Upper lobe of right lung (tissue), 1 donor: ENCODE measurements at places on chromosomes 12 and 14. TPM values are rescaled to one million over a fixed set of nuclear protein-coding genes. Genes with fewer than 3 reads are reported as not detected.

- DNase-seq: no peak
Observed at GRCh38 chr14:104665114-104665656, 24.2 kb upstream of the INF2 start.

GRCh38 chr12:65821336-65821735 is 2.9 kb upstream of the HMGA2 start:
- DNase-seq: no peak

GRCh38 chr12:124650912-124651311 is 83.5 kb upstream of the NCOR2 start:
- no peak for DNase-seq

DNA sequence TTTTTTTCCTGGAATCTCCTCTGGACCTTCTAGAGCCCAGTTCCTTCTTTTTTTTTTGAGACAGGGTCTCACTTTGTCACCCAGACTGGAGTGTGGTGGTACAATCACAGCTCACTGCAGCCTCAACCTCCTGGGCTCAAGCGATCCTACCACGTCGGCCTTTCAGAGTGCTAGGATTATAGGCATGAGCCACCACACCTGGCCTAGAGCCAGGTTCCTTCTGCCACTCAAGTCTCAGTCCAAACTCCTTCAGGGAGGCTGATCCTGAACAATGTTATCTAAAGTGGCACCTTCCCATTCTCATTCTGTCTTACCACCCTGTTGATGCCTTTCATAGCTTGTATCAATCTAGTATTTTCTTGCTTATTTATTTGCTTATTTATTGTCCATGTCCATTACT is 22.3 kb upstream of the ELK3 start:
- DNase-seq: no peak

DNA sequence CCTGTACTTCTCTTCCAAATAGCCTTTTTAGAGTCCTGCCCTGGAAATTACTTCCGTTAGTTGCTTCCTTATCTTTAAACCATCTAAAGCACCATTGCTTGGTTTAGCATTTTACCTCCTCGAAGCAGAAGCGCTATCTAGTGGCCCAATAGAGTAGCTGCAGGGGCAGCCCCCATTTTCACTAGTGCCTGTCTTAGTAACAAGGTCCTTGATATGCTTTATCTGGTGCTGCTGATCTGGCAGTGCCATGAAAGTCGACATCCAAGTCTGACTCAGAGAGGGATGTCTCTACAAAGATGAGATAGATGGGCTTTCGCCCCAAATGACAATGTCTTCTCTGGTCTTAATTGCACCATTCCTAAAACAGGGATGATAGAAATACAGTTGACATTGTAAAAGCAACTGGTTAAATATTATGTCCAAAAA is 25.0 kb upstream of the CIT start:
- DNase-seq: peak; percentile 69

Gene COPZ1
- 125 TPM for total RNA-seq

DNA sequence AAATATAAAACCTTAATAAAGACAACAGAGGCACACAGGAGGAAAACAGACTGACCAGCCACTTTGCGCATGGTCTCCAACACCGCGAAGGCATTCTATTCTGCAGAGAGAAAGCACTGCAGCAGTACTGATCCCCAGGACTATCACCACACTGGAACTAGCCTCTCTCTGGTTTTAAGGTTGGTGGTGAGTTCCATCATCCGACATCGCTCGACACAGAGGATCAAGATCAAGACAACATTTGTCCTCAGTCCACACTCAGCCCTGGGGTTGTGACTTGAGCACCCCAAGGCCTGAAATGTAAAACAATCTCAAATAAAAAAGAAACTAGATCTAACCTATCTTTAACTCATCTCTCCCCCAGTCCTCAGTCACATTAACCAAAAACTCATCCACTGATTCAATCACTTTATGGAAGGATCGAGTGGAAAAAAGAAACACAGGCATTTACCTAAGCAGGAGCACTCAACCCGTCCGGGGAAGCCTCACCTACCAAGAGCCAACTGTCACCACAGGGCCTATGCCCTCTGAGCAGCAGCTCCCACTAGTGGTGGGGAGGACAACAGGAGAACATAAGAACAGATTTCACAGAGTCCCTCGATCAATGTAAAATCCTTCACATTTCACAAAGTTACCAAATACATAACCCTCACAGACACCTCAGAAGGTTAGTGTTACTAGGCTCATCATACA is 17.7 kb downstream of the STXBP6 start:
- DNase-seq: no peak

- DNase-seq: no peak
Observed at GRCh38 chr14:54443981-54444380, 2.8 kb upstream of the CNIH1 start.

DNA sequence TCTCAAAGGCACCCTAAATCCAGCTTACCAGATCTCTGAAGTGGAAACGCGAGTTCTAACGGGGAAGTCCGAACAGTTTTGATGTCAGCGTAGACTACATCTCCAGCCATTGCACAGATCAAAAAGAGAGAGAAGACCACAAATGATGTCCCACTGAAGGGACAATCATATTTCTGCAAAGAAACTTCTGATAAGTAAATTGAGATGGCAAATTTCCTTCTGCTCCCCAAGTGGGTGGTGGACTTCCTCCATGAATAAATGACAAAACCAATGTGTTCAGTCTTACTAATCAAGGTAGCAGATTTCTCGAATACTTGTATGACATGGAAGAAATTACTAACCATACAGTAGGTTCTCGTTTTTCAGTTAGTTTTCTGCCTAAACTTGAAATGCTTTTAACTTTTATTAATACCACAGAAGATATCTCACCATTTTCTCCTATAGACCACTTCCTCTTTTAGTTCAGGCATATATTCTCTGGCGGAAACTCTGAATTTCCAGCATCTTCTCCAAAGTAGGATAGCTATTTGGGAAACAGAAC is at the start of gene CLECL1:
Gene CLECL1, minus strand, starts transcription at position 177 of the 541 bp plus-strand sequence.
- no peak for DNase-seq

Gene TSPAN8
- 11.2 TPM for total RNA-seq

DNA sequence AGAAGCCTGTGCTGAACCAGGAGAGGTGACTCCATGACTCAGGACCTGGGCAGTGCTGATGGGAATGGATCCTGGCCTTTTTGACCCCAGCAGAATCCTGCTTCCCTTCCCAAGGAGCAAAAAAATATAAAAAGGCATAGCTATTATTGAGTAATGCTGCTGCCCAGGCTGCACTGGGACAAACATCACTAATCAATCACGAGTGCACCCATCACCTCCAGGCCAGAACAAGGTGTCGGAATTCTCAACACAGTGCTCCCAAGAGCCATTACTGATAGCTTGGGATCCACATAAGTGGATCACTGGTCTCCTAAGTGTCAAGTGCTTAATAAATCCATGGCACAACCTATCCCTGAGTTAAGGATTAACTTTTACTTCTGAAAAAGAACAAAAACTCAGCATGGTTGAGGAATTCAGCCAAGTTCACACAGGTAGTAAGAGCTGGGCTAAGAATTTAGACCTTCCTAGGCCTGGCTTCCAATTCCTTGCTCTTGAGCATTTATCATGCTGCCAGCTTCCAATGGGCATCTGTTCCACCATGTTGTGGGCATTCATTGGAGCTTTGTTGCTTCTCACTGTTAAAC is 31.9 kb downstream of the IRF2BPL start:
- no peak for DNase-seq

Gene ISCU
- total RNA-seq: 138 TPM

GRCh38 chr12:108638141-108638827 is 4.6 kb upstream of the SELPLG start:
- DNase-seq: peak; percentile 72

DNA sequence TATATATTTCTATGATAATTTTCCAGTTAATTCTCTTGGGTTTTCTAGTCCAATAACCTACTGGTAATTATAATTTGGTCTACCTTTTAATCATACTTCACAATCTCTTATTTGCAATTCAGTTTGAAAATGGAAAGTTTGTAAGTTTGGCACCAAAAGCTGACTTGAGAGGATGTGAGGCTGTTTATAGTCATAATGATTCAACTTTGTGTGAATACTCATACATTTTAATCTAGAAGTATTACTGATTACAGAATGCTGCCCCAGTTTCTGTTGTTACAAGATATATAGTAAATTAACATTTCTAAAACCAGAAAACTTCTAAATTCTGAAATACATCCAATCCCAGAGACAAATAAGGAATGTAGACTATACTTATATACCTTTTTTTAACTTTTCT is 158.2 kb downstream of the SLC38A4 start:
- no peak for DNase-seq

- DNase-seq: no peak
Observed at GRCh38 chr14:65815127-65815526, 402.6 kb downstream of the FUT8 start.

DNA sequence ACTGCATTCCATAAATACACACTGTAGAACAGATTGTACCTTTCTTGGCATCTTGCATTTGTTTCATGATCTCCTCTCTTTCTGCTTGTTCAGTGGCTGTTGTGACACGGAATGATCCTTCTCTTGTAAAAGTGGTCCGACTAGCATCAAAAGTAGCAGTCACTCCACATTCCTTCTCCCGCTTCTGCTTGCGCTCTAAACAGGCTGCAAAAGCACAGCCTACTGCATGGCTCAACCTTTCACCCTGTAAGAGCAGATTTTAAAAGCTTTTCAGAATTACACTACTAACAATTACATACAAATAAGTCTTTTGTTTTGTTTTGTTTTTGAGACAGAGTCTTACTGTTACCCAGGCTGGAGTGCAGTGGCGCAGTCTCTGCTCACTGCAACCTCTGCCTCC is 49.8 kb downstream of the PAPLN start:
- DNase-seq: no peak

Gene TAS2R42
- total RNA-seq: not detected

GRCh38 chr14:72818998-72819397 is 74.9 kb downstream of the DPF3 start:
- DNase-seq: no peak

DNA sequence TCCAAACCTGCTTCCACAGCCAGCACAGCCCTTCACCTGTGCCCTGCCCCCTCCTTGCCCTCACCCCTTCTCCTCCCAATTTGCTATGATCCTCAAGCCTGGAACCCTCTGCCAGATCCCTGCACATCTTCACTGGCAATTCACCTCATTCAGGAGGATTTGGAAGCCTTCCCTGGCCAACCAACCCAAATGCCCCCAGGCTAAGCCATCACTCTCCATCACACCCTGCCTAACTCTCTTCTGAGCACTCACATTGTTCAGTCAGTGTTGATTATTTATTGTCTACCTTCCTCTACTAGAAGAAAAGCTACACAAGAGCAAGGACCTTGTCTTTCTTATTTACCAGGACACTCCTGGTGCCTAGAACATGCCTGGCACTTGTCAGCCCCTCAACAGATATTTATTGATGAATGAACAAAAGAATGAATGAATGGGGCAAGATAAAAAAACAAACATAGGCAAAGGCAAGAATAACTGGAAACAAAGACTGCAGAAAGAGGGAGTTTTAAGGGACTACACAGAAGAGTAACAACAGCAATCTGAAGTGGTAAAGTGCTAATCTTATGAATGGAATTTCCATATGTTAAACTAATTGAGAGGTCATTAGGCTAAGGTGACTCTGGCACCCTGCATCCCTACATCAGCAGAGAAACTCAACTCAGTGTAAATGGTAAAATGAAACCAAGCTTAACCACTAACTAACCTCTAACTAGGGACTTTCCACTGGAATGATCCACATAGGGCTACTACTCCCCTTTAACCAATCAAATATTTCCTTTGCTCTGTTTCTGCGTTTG is 33.4 kb downstream of the TMTC1 start:
- no peak for DNase-seq
